CD4-positive, alpha-beta T cell treated with Interleukin-15 for 1 hour (primary cell): ENCODE measurements at places on chromosomes 6 and 20.

- DNase-seq: no peak
Observed at GRCh38 chr6:160221423-160221822, 37.2 kb downstream of the SLC22A2 start.

GRCh38 chr6:98787961-98788360, 46.4 kb upstream of the POU3F2 start:
- DNase-seq: no peak

- DNase-seq: no peak
Observed at GRCh38 chr20:19495905-19496703, 262.0 kb upstream of the RIN2 start.

- peak; percentile 29 for DNase-seq
Observed at GRCh38 chr20:50348096-50348495, 157.5 kb downstream of the CEBPB start.

- DNase-seq: no peak
Observed at GRCh38 chr6:36662827-36663256, 15.7 kb upstream of the CDKN1A start.

GRCh38 chr6:166446567-166447065, 63.9 kb upstream of the MPC1 start:
- DNase-seq: no peak

GRCh38 chr6:39850736-39851297, 58.6 kb downstream of the DAAM2 start:
- no peak for DNase-seq

GRCh38 chr6:136822046-136822375, 381 bp upstream of the PEX7 start:
- DNase-seq: no peak

DNA sequence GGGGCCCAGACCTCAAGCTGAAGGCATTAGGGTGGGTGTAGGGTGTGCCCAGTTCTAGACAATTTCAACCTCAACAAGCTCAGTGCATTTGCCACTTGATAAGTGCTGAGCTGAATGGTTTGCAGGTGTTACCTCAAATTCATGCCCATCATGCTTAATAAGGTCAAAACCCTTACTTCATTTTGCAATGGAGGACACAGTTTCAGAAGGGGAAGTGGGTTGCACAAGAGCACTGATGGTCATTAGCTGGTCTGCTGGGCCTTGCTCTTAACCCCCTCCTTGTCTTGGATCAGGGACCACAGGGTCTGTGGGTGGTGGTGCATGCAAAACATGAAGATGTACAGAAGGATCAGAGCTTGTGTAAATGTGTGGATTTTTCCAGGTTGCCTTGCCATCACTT, 71.0 kb upstream of the SIRPA start:
- no peak for DNase-seq

DNA sequence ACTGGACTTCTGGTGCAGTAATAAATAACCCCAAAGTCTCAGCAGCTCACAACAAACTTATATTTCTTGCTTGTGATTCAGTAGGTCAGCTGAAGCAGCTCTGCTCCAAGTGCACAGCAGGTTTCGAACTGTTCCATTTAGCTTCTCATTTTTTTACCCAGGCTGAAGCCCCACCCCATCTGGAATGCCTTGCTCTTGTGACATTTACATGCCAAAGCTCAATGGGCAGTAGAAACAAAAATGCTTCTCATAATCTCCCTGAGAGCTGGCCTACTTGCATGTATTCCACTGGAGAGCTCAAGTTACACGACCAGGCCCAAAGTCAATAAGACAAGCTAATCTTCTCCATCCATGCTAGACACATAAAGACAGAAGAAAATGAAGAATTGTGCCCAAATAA, 165.2 kb downstream of the HAO1 start:
- no peak for DNase-seq

GRCh38 chr6:139174961-139175360, 40.1 kb downstream of the HECA start:
- DNase-seq: no peak

DNA sequence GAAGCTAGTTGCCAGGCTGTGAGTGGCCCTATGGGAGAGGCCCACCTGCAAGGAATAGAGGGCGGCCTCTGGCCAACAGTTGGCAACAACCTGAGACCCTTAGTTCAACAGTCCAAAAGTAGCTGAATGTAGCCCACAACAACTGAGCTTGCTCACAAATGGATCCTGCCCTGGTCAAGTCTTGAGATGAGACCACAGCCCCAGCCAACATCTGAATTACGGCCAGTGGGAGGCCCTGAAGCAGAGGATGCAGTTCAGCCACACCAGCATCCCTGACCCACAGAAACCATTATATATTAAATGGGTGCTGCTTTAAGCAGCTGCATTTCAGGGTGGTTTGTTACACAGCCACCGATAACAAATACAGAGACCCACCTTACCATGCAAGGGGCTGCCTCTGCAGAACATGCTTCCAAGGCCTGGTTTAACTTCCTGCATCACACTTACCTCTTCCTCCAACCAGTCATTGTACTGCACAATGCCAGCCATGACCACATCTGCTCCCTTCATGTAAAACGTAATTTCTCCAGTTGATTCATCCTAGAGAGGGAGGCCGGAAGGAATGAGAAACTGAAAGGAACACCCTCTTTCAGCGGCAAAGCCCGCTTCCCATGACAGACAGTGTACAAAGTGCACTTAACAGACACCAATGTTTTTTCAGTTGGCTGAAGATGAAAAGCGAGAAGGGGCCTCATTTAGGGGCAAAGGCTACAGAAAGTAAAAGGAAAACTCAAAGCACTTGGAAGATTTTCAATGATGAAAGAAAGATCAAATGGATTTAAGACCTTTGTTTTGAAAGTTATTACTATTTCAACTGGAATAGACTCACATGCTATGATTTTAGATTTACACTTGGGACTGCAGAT, 86.2 kb upstream of the NFATC2 start:
- DNase-seq: no peak

- no peak for DNase-seq
Observed at GRCh38 chr20:33373735-33374605, 27.3 kb downstream of the CDK5RAP1 start.

DNA sequence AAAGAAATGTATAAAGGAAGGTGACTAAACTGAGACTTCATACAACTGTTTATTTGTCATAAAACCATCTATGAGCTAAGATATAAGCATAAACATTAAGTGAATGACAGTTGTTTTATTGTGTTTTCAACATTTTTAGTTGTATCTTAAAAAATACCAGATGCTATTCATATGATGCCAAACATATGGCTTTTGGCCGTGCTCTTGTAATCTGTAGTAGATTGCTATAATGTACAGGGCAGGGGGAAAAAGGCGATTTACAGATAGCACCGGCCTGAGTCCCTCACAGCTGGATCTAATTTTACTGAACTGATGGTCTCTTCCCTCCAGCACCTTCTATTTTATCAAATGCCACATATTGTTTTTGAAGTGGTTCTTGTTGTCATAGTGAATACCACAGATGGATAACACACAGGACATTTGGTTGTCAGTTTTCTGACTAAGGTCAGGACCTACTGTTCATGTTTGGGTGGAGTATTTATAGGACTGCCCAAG, 48.2 kb downstream of the CENPW start:
- DNase-seq: no peak

- DNase-seq: no peak
Observed at GRCh38 chr20:3248167-3248992, 9.4 kb upstream of the SLC4A11 start.

GRCh38 chr20:31570021-31570463, 35.0 kb upstream of the ID1 start:
- DNase-seq: no peak

- DNase-seq: no peak
Observed at GRCh38 chr6:22194188-22194921, 102.5 kb downstream of the PRL start.

DNA sequence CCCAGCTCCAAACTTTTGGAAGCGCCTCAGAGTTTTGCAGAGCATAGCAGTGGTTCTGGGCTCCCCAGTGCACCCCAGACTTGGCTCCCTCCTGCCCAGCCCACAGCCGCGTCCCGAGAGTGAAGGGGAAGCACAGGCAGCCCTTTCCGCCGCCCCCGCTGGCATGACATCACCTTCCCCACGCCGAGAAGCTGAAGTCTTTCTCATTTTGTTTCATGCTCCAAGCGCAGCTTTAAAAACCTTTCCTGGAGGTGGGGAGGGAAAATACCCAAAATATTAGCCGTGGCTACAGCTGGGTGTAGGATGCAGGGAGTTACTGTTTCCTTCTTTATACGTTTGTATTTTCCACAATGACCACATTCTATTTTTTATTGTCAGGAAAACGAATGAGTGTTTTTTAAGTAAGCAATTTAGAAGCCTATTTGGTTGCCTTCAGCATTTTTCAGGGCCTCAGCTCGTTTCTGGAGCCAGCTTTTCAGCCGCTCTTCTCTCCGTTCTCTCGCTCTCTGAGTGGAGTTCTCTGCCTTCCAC, 72.9 kb downstream of the SNX5 start:
- DNase-seq: peak; percentile 59

GRCh38 chr6:157280157-157280556, 43.2 kb downstream of the TMEM242 start:
- DNase-seq: no peak

DNA sequence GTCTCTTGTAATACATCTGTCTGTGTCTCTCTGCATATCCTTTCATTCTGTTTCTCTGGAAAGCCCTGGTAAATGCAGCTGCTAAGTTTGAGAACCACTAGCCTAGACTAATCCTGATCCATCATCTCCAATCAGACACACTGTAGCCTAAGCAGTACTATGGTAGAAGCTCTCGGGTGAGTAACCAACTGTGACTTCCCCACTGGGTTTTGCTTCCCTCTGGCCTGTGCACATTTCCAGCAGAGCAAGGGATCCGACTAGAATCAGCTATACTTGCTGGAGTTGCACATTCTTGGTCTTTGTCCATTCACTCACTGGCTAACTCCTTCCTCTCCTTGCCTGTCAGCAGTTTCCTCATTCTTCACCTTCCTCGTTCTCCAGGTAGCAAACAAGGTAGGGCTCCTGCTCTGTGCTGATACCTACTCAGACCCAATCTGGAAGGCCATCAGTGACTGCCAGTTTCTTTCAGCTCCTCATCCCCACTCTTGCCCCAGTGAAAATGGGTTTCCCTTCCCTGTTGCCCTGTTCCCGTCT, 184.2 kb downstream of the PLCB4 start:
- no peak for DNase-seq

DNA sequence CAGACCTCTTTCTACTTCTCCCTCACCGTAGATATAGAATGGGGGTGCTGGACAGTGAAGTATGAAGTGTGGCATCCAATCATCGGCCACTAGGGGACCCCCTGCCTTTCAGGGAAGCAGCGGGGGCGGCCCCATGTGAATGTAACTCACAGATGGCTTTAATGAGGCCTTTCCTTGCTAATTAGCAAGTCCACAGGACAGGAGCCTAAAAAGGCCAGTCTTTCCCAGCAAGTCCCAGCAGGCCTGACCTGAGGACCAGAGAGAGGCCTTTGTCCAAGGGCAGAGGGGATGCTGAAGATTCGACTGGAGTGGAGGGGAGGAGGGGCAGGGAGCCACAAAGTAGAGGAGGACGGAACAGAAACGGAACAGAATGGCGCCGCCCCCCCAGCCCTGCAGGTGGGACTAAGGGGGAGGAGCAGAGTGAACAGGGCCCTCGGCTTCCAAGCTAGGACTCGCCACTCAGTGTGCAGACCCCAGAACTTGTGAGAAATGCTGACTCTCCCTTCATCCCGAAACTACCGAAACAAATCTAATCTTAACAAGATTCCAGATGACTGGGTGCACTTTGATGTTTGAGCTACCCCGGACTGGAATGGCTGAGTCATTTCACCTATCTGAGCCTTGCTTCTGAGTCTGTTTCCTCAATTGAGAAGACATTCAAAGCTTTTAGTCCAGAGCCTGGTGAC, 5.8 kb downstream of the C6orf132 start:
- no peak for DNase-seq

GRCh38 chr20:61451953-61452352, 199.9 kb downstream of the CDH4 start:
- no peak for DNase-seq

DNA sequence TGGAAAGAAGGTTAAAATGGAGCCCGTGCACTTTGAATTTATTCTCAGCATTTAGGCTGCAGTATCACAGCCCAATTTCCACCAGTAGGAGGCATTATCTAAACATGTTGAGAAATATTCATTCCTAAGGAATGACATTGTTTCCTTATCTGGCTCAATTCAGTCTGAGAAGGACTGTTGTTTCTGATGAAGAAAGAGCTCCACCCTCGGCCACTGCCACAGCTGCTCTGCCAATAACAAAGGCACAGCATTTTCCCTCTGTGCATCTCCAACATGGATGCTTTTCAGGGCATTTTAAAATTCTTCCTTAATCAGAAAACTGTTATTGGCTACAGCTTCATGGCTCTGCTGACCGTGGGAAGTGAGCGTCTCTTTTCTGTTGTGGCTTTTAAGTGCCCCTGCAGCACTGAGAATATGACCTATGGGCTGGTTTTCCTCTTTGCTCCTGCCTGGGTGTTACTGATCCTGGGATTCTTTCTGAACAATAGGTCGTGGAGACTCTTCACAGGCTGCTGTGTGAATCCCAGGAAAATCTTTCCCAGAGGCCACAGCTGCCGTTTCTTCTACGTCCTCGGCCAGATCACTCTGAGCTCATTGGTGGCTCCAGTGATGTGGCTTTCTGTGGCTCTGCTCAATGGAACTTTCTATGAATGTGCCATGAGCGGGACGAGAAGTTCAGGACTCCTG, at the start of gene CALHM5:
Gene CALHM5 (plus strand): TSS at position 216 of the 687 bp plus-strand sequence. CDS start 58 bp downstream, at position 274.
- no peak for DNase-seq

DNA sequence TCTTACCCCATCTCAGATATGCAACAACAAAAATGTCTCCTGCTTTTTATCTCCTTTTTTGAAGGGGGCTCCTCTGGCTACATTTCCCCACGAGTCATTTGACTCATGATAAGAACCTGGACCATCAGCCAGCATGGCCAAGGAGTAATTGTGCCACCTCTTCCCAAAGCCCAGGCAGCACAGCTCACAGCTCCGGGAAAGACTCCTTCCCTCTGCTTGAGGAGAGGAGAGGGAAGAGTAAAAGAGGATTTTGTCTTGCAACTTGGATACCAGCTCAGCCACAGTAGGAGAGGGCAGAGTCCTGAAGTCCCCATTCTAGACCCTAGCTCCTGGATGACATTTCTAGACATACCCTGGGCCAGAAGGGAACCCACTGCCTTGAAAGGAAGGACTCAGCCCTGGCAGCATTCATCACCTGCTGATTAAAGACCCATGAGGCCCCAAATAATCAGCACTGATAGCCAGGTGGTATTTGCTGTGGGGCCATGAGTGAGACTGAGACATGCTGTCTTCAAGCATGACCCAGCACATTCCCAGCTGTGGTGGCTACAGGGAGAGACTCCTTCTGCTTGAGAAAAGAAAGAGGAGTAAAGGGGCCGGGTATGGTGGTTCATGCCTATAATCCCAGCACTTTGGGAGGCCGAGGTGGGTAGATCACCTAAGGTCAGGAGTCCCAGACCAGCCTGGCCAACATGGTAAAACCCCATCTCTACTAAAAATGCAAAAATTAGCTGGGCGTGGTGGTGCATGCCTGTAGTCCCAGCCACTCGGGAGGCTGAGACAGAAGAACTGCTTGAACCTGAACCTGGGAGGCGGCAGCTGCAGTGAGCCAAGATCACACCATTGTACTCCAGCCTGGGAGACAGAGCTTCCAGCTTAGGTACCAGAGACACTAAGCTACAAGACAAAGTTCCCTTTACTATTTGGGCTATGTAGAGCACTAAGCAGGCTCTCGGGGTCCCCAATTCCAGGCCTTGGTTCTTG, 28.1 kb downstream of the NCOA6 start:
- DNase-seq: no peak
